Keratinocyte (primary cell): ENCODE measurements at places on chromosomes 12 and 14. TPM values are rescaled to one million over a fixed set of nuclear protein-coding genes. Genes with fewer than 3 reads are reported as not detected.
A peak's percentile ranks its signal among the peaks of the same experiment; 100 is the strongest.

The CDK17 gene
- polyA plus RNA-seq = 19.9 to 33.0 TPM (median 30.1 TPM) in 3 replicates

The DNAJC22 gene
- 0.03 to 0.04 TPM in 2 of 3 replicates, not detected in the other for polyA plus RNA-seq

The B4GALNT3 gene
- 7.5 to 14.6 TPM (median 8.4 TPM) in 3 replicates for polyA plus RNA-seq

GRCh38 chr14:90577661-90578282 is 180.9 kb downstream of the CALM1 start:
- no peak for DNase-seq
- H3K27me3 ChIP-seq = no peaks in the 10 kb centered on the region
- H3K4me1 ChIP-seq = no peaks in the 10 kb centered on the region
- no peaks in the 10 kb centered on the region for H3K36me3 ChIP-seq
- no peak overlapping the region for H3K27ac ChIP-seq

- H3K4me3 ChIP-seq = no peak overlapping the region
- H3K27ac ChIP-seq = no peak overlapping the region
- DNase-seq = no peak
- no peaks in the 10 kb centered on the region for H3K27me3 ChIP-seq
- H3K36me3 ChIP-seq = no peaks in the 10 kb centered on the region
- H3K4me1 ChIP-seq = no peaks in the 10 kb centered on the region
Measured at GRCh38 chr12:54996205-54996604, 11.6 kb upstream of the TESPA1 start.

DNA sequence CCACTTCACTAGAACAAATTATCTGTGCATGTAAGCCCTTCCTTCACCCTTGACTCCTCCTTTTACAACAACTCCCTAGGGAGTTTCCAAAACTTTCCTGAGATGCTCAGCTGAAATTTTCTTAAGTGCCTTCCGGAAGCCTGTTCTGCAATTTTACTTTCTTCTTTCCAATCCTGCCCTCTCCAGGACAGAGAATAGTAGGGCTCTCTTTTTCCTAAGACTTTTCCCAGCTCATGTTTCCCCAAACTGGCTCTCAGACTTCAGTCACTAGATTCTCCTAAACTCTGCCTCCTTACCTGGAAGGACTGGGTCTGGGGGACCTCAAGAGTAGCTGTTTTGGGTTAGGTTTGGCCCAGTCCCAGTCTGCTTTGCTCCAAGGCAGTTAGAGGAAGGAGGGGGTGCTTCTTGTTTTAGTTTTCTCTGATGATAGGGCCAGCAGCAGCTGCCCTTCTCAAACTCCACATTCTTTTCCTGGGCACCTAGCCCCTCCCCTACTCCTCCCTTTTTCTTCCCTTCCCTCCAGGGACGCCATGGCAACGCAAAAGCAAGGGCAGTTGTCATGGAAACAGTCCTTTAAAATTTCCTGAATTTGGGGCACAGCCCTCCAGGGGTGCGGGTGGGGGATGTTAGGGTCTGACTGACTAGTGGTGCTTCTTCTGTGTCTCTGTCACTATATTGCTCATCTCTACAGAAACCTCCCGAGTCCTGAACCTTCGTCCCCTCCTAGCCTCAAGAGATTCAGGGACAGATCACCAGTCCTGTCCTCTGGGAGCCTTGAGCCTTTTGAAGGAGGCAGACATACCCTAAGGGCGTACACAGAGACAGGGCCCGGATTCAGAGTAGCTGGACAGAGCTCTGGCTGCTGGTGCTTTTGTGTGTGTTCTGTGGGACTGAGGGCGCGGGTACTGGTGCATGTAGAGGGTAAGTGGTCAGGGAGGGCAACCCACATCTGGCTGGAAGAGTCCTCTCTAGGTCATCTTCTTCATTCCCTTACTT is 17.0 kb downstream of the PPP1R1A start:
- H3K4me1 ChIP-seq = no peaks in the 10 kb centered on the region
- no peak overlapping the region for H3K4me3 ChIP-seq
- no peak for DNase-seq
- H3K27me3 ChIP-seq = peaks cover 6% of the 10 kb centered on the region
- no peaks in the 10 kb centered on the region for H3K36me3 ChIP-seq

DNA sequence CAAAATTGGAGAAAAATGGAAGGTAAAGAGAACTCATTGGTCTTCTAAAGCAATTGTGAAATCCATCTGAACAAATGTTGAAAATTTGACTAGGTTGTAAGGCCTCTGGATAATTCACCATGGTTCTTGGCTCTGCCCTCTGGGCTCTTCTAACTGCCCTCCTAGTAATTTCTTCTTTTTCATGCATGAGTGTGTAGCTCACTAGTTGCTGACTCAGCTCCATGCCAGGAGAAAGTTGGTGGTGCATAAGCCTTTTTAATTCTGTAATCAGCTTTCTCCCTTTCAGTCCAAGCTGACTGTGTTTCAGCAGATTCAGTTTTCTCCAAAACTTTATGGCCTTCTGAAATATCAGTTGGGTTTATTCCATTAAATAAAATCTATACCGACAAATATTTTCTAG is 877.8 kb upstream of the ATXN7L3B start:
- DNase-seq = no peak
- no peaks in the 10 kb centered on the region for H3K27me3 ChIP-seq
- no peaks in the 10 kb centered on the region for H3K36me3 ChIP-seq
- H3K27ac ChIP-seq = no peak overlapping the region
- no peaks in the 10 kb centered on the region for H3K4me1 ChIP-seq
- no peak overlapping the region for H3K4me3 ChIP-seq

- H3K27me3 ChIP-seq = no peaks in the 10 kb centered on the region
- no peaks in the 10 kb centered on the region for H3K4me1 ChIP-seq
- H3K36me3 ChIP-seq = no peaks in the 10 kb centered on the region
- H3K27ac ChIP-seq = no peak overlapping the region
- no peak overlapping the region for H3K4me3 ChIP-seq
Measured at GRCh38 chr12:76757694-76758093, 6.2 kb upstream of the ZDHHC17 start.

DNA sequence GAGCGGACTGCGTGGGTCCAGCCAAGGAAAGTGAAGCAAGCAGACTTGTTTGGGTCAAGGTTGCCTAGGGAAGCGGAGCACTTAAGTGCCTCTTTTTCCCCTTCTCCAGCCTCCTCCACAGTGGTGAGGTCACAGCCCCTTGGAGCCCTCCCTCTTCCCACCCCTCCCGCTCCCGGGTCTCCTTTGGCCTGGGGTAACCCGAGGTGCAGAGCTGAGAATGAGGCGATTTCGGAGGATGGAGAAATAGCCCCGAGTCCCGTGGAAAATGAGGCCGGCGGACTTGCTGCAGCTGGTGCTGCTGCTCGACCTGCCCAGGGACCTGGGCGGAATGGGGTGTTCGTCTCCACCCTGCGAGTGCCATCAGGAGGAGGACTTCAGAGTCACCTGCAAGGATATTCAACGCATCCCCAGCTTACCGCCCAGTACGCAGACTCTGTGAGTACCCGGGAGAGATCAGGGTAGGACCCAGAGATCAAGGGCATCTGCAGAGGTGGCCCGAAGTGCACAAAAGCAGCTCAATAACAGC is at the start of gene TSHR:
Gene TSHR (plus strand): TSS at position 206 of the 526 bp plus-strand sequence. CDS start 60 bp downstream, at position 266.
- H3K36me3 ChIP-seq = no peaks in the 10 kb centered on the region
- peak within 1 kb of the TSS; percentile 74 for H3K4me3 ChIP-seq
- peaks cover 3% of the 10 kb centered on the region for H3K4me1 ChIP-seq
- no peak for DNase-seq

GRCh38 chr14:77027538-77028383 is 747 bp downstream of the IRF2BPL start:
- DNase-seq = no peak
- H3K4me1 ChIP-seq = peaks cover 51% of the 10 kb centered on the region
- H3K4me3 ChIP-seq = peak overlapping the region; percentile 76
- no peaks in the 10 kb centered on the region for H3K27me3 ChIP-seq
- peak overlapping the region; percentile 93 for H3K27ac ChIP-seq
- peaks cover 2% of the 10 kb centered on the region for H3K36me3 ChIP-seq
